ENCODE measurements at places on chromosomes 5 and 9. TPM values are rescaled to one million over a fixed set of nuclear protein-coding genes. Genes with fewer than 3 reads are reported as not detected.
A peak's percentile ranks its signal among the peaks of the same experiment; 100 is the strongest.

DNA sequence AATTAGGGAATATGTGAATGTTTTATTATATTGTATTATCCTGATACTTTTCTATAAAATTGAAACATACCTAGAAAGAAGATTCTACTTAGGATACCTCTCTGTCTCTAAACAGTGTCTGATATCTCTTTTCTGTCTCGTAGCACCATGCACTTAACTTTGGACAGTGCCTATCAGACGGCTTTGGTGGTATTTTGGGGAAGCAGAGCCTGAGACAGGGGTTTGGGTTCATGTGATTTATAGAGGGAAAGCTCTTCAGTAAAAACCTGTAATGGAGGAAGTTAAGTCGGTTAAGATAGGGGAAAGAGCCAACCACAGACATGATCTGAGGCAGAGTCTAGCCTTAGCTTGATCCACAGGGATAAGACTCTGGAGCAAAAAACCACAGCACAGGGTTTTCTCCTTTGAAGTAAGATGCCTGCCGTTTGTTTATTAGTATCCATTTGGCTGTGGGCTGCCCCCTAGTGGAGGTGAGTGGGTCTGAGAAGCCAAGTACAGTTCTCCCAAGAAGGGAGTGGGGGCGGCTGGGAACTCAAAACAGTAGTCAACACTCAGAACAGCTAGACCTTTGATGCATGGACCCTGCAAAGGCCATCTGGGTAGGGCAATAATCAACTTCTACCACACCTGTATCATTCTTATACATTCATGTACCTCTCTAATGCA, 141.2 kb upstream of the ASTN2 start:
- DNase-seq, result peak; percentile 44

GRCh38 chr9:134765785-134766184, 114.8 kb upstream of the FCN2 start:
- DNase-seq, result no peak

DNA sequence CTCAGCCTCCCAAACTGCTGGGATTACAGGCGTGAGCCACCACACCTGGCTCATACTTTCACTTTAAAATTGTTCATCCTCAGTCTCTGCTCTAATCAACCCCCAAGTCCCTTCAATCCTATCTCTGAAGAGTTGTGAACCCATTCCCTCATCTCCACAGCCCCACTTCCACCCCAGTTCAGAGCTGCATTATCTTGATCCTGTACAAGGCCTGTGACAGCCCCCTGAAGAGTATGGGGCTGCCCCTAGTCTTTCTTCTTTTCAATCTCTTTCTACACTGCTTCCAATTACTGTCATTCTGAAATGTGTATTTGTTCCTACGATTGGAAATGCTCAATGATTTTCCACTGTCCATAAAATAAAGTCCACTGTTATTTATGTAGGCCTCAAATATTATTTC, 588.3 kb downstream of the RAB3C start:
- no peak for DNase-seq

DNA sequence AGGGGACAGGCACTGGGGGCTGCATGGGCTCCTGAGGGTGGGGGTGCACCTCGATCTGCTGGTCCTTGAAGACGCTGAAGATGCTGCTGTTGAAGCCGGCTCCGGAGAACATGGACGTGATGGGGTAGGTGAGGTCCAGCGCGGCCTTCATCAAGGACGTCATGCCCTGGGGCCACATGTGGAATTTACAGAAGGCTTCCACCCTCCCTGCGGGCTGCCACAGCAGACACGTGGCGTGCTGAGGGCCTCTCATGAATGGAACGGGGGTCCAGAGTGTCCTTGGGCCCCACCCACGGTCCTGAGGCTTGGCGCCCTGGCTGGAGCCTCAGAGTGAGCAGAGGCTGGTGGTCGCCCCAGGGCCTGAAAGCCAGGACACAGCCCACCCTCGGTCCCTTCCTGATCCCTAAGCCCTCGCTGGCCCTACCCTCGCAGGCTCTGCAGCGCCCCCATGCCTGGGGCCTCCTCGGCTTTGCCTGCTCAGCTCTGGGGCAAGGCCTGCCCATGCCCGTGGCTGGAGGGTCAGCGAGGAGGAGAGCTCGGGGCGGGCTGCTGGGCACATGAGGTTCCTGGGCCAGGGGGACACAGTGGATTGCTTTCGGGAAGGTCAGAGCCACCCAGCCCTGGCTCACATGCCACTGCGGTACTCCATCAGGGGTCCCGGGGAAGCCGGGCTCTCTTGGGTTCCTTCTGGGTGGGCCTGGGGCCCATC, 5.3 kb upstream of the NSMF start:
- DNase-seq, result no peak

DNA sequence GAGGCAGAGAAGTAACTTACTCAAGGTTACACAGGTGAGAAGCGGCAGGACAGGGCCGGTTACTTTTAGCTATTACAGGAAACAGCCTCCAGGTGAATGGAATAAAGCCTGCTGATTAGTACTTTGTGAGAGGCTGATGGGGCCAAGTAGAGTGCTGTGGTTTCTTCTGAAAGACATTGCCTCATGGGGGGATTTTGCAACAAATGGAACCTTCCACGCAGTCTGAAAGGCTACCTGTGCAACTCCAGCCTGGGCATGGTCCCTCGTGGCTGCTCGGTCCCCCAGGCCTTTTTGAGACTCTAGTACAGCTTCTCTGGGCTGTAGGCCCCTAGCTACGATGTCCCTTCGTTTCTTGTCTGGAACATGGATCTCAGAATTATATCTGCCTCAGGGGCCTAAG, 2.0 kb downstream of the TMEM268 start:
- DNase-seq, result no peak

DNA sequence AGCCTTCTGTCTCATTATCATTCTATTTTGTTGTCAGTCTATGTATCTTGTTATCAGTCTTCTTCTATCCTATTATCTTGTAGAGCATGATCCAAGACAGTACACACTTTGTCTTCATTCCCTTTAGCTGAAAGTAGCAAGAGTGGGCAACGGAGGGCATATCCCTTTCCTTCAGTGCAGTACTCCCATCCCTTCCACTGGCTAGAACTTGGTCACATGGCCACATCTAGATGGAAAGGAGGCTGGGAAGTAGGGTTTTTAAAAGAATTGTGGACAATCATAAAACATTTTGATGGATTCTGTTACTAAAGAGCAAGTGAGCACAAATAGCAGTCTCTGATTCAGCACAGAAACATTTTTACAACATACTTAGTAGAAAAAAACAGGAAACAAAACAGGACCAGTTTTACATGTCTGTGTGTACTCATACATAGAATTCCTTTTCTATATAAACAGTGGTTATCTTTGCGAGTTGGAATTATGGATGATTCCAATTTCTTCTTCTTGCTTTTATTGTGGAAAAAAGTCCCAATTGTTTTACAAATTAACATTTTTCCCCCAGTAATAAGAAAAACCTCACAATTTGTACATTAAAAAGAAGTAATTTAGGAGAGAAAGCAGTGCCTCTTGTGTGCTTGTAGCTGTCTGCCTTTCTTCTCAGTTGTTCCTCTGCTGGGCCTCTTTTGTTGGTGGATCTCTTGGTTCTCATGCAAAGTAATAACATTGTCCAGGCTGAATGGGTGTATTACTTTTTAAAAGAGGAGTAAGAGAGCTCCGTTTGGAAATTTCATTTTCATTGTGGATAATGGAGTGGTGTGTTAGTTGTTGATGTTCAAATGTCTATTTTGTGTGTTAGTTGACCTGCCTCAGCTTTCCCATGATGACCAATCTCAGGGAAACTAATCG, 410.9 kb upstream of the TRPC7 start:
- DNase-seq, result no peak

DNA sequence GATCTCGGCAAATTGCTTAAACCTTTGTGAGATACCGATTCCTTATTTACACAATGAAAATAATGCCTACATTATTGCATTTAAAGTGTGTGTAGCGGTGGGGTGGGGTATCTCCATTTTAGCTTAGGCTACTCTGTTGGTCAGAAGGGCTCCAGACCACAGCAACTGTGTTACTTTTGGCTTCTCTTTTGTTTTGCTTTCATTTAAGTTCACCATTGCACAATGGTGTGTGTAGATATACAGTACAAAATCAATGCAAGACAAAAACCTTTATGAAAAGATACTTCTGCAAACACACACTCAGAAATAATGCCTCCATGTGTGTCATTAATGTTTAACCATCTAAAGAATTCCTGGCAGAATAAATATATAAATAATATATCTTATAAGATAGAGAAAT, 279.4 kb downstream of the FBXL17 start:
- DNase-seq, result no peak

Gene C9orf153
- polyA plus RNA-seq, result not detected

DNA sequence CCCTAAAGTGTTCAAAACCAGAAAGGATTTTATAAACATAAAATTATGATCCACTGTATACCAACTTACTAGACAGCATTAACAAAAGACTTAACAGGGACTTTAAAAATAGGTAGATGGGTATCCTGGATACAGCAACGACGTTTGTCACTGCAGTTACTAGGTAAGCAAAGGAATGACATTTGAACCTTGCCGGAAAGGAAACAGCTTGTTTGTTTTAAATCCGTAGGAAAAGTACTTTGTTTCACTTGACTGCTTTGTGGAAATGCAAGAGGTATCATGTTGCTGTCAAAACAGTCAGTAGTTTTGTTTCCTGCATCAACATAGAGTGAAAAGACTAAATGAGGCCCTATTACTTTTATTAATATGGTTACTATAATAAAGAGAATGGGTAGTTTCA, 122.9 kb downstream of the CDC42SE2 start:
- peak; percentile 83 for DNase-seq

DNA sequence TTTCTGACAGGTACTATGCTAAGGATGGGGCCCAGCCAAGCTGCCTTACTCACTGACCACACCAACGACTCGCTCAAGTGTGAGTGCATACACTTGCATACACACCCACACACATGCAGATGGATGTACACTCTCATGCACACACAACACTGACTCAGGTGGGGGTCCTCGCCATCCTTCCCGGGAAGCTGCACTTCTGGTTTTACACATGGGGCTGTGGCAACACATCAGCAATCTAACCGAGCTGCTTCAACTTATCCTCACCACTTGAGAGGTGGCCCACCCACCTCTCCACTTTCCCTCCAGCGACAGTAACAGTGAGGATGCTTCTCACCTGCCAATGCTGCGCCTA, 67.2 kb upstream of the SLC25A51 start:
- no peak for DNase-seq

DNA sequence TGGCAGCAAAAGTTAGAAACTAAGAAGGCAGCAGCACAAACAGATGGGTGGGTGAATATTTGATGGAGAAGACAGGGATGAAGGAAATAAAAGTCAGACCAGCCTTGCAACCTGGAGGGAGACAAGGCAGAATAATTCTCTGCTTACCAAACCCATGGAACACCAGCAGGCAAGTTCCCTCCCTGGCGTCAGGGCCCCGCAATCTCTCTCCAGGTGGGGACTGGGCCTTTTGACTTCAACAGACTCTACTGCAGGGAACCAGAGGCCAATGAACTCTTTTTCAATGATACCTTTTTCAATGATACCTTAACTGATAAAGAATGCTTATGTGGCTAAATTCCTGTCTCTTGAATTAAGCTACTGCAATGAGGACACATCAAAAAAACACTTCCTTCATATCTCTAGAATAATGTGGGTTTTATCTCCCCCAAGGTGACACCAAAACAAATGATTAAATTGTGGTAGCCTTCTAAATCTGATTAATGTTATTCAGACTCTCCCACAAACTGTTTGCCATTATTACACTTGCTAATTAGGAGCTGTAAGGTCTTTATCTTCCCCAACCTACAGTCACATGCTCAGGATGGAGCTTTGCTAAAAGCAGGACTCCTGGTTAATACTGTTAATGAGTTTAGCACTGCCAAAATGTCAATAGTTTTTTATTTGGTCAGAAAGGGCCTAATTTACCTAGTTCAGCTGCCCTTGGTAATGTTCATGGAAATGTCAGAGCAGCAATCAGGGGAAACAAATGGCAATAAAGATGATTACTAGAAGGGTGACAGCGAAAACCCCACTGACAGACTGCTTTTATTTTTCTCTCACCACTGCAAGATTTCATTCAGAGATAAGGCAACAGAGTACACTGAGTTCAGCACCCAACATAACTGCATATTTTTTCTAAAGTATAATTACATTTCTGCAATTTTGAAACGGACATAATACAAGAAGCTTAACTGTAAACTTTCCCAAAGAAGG, 165.5 kb downstream of the TSSK1B start:
- peak; percentile 33 for DNase-seq

- DNase-seq, result no peak
These were observed 26.3 kb upstream of the CDKN2AIPNL start for GRCh38 chr5:134437847-134438581.

DNA sequence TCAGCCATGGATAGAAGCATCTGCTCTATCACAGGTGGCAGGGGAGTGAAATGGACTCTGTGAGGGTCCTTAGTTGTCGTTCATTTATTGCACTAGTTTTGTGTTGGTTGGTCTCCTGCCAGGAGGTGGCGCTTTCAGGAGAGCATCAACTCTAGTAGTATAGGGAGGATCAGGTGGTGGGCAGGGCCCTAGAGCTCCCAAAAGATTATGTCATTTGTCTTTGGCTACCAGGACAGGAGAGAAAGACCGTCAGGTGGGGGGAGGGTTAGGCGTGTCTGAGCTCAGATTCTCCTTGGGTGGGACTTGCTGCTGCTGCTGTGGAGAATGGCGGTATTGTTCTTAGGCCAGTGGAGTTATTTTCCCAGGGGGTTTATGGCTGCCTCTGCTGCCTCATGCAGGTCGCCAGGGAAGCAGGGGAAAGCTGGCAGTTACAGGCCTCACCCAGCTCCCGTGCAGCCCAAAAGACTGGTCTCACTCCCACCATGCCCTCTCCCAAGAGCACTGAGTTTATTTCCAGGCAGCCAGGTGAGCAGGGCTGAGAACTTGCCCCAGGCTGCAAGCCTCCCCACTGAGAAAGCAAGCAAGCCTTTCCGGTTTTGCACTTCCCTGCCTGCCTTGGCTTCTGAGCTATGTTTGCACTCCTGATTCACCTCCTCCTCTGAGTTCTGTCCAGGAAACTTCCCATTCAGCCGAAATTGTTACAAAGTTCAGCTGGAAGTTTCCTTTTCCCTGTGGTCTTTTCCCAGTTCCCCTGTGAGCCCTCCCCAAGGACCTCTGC, 317.3 kb downstream of the TAF11L14 start:
- DNase-seq, result no peak

DNA sequence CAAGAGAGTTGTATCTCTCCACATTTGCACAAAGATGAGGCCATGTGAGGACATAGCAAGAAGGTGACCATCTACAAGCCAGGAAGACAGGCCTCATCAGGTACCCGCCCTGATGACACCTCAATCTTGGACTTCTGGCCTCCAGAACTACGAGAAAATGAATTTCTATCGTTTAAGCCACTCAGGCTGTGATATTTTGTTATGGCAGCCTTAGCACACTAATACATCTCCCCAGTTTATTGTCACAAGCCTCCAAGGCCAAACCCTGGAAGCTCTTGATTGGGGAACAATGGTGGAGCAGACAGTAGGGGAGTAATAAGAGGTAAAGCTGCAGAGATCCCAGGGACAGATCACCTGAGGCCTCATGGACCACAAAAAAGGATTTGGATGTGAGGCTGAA, 7.7 kb upstream of the P4HA2 start:
- DNase-seq, result no peak

- no peak for DNase-seq
These were observed 126.4 kb downstream of the TTLL11 start for GRCh38 chr9:121966706-121967105.

All from endothelial cell of umbilical vein (primary cell).